ENCODE measurements at places on chromosomes 12 and 14. TPM values are rescaled to one million over a fixed set of nuclear protein-coding genes. Genes with fewer than 3 reads are reported as not detected.

- DNase-seq: no peak
Measured at GRCh38 chr12:1890810-1891209, 27.6 kb downstream of the CACNA2D4 start.

Gene IFI27L1
- polyA plus RNA-seq: 30.2 TPM

Gene RILPL1
- 16.7 TPM for polyA plus RNA-seq

GRCh38 chr14:48526307-48526706, 850.9 kb upstream of the MDGA2 start:
- DNase-seq: no peak

Gene GPR135
- polyA plus RNA-seq: 3.6 TPM

DNA sequence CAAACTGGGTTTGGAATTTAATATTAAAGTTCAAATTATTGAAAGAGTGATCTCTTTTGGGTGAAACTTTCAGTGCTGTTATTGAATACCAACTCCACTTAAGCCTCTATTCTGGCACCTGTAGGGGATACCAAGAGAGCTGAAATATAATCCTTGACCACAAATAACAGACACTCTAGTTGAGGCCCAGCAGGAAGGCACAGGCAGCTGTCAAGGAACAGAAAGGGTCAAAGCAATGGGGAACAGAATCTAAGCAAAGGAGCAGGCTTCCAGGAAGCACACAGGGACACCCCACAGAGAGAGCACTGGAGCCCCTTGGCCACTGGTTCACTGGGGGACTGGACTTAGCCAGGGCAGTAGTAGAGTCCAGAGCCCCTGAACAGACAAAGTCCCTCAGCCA, 120.9 kb upstream of the SFSWAP start:
- DNase-seq: no peak

DNA sequence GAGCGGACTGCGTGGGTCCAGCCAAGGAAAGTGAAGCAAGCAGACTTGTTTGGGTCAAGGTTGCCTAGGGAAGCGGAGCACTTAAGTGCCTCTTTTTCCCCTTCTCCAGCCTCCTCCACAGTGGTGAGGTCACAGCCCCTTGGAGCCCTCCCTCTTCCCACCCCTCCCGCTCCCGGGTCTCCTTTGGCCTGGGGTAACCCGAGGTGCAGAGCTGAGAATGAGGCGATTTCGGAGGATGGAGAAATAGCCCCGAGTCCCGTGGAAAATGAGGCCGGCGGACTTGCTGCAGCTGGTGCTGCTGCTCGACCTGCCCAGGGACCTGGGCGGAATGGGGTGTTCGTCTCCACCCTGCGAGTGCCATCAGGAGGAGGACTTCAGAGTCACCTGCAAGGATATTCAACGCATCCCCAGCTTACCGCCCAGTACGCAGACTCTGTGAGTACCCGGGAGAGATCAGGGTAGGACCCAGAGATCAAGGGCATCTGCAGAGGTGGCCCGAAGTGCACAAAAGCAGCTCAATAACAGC, at the start of gene TSHR:
TSS of gene TSHR (plus strand) at position 206 of the 526 bp plus-strand sequence. CDS start at position 266, 60 bp downstream.
- no peak for DNase-seq

DNA sequence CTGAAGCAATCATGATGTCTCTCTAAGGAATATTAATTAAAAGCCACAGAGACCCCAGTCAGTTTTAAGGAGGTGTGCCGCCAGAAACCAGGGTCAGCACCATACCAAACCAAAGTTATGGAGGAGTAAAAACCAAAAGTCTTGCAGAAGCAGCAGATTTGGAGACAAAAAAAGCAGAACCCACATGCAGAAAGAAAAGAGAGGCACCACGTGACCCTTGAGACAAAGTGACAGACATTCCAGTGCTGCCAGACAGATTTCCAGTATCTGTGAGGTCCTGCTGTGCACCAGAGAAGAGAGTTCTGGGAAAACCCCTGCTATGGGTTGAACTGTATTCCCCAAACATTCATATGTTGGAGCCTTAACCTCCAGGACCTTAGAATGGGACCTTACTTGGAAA, 59.7 kb downstream of the CAPZA3 start:
- no peak for DNase-seq

Gene ITPK1
- polyA plus RNA-seq: 26.9 TPM

GRCh38 chr12:100473716-100474150, at the start of gene NR1H4:
Gene NR1H4 (plus strand): TSS chr12:100473866. CDS start chr12:100493324, 19,458 bp downstream.
- no peak for DNase-seq

- no peak for DNase-seq
Measured at GRCh38 chr12:5094986-5095385, 51.3 kb downstream of the KCNA5 start.

- no peak for DNase-seq
Measured at GRCh38 chr12:105085501-105085900, 1.2 kb upstream of the ALDH1L2 start.

DNA sequence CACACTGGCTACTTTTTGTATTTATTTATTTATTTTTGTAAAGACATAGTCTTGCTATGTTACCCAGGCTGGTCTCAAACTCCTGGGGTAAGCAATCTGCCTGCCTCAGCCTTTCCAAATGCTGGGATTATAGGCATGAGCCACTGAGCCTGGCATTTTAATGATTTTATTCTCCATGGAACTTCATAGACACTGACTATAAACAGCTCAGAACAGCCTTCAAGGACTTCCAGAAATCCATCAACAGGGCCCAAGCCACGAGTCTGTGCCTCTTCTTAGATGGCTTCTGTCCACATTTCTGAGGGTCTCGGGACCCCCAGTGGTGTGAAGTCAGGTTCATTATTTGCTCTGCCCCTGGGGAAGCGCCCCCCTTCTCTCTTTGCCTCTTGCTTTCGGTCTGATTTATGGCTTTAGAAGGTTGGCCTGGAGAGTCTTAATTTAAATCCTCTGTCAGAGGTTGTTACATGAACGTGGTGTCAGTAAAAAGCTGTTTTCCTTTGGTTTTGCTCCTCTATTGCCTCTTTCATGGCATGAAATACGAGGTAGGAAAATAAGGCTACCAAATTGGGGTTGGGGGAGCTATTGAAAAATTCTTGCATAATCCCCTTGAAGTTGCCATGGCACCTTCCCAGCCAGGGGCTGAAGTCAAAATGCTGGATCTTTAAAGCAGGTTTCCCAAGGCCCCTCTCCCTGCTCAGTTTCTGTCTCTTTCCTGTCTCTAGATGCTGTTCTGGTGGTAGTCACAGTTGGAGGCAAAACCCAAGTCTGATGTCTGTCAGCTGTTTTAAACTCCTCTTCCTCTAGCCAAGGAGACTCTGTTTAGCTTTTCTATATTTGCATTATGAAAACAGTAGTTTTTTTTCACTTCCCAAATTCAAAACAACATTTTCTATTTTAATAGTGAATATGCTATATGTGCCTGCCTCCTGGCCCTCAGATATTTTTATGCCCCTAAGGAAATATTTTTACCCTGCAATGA, 129.4 kb downstream of the SMOC1 start:
- no peak for DNase-seq

DNA sequence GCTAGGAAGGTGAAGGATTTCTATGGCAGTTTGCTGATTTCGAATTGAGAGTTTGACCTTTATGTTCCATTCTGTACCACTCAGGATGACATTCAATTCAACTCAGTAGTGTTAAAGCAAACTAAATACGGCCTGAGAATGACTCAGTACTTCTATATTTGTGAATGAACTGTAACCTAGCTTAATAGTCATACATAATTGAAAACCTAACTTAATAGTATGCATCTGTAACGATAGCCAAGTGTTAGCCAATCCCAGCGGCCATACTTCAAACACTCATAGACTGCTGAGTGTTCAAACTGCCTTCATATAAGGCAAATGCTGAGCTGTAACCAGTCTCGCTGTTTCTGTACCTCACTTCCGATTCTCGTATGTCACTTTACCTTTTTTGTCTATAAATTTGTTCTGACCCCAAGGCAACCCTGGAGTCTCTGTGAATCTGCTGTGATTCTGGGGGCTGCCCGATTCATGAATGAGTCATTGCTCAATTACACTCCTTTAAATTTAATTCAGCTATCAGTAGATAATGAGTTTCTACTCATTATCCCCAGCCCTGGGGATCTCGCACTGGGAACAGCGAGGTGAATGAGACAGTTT, 98.5 kb upstream of the SLC24A4 start:
- no peak for DNase-seq

GRCh38 chr12:109137055-109137454, 20.7 kb downstream of the ACACB start:
- no peak for DNase-seq

- no peak for DNase-seq
Measured at GRCh38 chr12:42277396-42278127, 39.5 kb upstream of the YAF2 start.

Gene BIN2
- polyA plus RNA-seq: 1.9 TPM

Gene PTPRQ
- 18.3 TPM for polyA plus RNA-seq

Gene PIANP
- polyA plus RNA-seq: 10.7 TPM

DNA sequence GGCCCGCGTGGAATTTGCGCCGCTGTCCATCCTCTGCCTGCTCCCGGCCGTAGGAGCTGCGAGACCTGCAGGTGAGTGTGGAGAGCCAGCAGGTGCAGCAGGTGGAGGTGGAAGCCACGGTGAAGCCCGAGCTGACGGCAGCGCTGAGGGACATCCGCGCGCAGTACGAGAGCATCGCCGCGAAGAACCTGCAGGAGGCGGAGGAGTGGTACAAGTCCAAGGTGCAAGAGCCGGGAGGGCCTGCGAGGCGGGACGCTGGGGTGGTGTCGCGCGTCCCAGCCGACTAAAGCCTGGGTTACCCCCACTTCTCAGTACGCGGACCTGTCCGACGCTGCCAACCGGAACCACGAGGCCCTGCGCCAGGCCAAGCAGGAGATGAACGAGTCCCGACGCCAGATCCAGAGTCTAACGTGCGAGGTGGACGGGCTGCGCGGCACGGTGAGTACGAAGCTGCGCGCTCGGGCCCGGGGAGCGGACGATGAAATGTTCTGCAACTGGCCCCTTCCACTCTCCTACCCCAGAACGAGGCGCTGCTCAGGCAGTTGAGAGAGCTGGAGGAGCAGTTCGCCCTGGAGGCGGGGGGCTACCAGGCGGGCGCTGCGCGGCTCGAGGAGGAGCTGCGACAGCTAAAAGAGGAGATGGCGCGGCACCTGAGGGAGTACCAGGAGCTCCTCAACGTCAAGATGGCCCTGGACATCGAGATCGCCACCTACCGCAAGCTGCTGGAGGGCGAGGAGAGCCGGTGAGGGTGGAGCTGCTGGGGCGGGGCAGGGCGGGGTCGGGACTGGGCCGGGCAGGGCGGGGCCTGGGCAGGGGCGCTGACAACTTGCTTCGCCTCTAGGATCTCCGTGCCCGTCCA, 2.1 kb downstream of the PRPH start:
- no peak for DNase-seq

Gene ACVRL1
- 38.0 TPM for polyA plus RNA-seq

Gene GUCY2C
- 0.43 TPM for polyA plus RNA-seq

Gene ENDOU
- 0.46 TPM for polyA plus RNA-seq

DNA sequence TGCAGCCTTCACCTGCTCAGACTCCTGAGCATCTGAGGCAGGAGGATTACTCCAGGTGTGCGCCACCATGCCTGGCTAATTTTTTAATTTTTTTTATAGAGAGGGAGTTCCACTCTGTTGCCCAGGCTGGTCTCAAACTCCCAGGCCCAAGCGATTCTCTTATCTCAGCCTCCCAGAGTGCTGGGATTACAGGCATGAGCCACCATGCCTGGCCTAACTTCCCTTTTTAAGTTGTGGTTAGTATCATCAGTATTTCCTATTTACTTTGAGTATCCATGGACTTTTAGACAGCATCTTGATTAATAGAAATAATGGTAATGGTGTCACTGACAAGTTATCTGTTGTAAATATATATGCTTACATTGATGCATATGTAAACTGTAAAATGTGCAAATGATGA, 116.9 kb downstream of the FGD4 start:
- DNase-seq: no peak

DNA sequence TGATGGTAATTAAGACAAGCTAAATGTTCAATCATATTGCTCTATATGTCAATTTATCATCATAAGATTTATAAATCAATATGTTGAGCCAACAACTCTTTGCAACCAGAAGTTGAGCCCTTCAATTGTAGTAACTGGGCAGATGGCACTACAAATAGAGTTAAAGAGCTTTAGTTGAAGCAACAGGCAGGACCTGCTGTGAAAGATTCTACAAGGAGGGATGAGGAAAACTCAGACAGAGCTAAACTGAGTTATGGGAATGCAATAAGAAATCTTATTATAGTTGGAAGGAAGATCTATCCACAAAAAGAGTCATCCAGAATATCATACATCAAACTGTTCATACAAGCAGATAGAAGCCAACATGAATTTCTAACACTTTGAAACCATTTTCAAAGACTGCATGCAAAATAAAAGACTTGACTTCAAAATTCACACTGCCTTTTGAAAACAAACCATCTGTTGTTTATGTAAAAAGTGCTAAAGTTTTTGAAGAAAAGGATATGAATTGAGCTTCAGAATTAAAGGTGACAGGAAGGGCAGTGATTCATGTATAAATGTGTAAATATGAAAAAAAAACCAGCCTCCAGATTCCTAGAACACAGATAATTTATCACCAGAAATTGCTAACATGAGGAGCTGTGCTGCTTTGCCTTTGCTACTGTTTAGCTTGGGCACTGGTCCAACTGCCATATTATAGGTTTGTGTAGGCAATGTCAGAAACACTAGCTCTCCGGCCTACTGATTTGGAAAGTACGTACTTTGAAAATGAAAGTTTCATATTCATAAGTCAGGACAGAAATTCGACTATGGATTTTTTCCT, 133.2 kb downstream of the SLC35F4 start:
- no peak for DNase-seq

DNA sequence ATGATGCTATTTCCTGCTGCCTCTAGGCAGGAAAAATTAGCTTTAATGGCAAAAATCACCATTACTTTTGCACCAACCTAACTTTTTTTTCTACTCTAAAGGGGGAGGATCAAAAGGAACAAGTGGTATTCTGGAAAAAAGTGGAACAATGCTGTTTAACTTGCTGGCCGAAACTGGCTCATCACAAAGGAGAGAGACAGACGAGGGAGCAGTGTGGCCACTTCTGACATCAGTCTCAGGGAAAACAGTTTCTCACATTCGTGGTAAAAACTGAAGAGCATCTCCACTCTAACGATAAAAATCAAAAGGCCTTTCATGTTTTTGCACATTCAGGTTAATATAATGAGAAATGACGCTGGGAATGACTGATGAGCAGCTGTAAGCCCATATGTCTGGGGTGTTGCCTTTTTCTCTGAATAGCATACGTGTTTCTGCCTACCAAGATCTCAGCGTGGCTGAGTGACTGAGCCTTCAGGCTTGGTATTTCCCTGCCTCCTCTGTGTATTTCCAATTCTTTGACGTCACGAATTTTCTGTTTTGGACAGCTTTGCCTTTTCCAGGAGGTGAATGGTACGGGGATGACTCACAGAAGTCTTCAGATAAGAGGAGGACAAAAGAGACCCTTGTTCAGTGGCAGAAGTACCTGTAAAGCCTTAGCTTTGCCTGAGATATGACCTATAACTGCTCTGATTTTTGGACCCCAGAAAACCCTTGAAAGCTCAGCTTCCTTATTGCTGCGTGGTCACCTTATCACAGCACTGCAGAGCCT, 358.8 kb downstream of the GLT1D1 start:
- no peak for DNase-seq

DNA sequence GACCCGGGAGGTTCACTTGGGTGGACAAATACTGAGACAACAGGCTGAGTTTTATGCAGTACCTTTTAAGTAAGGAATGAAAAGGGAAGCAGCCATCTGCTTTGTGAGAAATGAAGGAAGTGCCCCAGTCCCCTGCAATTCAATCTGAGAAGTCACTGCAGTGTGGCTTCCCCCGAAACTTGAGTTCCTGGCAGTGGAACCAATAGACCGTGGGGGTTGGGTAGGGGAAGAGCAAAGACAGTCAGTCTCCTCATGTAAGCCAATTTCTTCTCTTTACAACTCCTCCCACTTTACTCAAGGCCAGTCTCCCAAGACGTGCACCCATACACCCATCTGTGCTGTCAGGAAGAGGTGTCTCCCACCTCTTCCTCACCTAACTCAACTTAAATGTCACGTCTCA, 206.5 kb downstream of the BCAT1 start:
- DNase-seq: no peak

Data from left renal cortex interstitium (tissue), 4 donors.